DMS 273 treated with DMSO at 0.1 percent for 48 hours (cell line): ENCODE measurements at places on chromosomes 12 and 14.

DNA sequence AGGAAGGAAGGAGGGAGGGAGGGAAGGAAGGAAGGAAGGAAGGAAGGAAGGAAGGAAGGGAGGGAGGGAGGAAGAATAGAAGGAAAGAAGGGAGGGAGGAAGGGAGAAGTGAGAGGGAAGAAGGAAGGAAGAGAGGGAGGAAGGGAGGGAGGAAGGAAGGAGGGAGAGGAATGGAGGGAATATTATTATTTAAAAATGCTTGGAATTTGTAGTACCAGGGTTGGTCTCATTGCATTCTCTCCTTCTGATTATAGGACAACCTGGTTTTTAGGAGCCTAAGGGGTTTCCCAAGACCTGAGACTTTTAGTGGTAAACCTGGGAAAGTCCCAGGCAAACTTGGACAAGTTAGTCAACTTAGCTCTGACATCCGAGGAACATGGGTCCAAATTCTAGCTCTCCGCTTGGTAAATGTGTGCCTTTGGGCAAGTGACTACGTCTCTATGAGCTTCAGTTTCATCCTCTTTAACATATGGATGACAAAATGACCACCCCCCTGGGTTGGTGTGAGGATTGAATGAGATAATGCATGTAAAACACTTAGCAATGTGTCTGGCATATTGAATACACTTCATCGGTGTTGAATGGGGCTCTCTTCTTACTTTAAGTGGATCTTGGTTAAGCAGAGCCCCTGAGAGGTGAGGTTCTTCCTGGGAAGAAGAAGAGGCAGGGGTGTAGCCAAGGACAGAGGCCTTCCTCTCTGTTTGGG is 690.7 kb upstream of the TBX3 start:
- no peak for DNase-seq

- DNase-seq = no peak
Measured at GRCh38 chr12:106897082-106897481, 58.6 kb upstream of the TMEM263 start.

- no peak for DNase-seq
Measured at GRCh38 chr12:31591380-31591901, 505 bp upstream of the DENND5B start.

DNA sequence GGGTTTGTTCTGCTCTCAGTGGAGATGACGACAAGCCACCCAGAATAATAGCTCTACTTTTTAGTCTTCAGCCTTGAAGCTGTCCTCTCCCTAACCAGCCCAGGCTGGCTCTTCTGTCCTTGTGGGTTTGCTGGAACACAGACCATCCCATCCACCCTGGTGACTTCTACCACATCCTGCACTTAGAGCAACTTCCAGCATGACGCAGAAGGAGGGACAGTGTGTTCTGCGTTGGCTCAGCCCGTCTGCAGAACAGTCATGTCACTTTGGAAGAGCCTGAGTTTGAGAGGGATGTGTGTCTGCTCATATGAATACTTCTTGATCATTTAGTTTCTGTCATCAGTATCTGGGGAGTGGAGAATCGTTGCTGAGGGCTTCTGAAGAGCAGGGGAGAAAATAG is 198.0 kb downstream of the CACNA1C start:
- no peak for DNase-seq

GRCh38 chr12:74685385-74685784 is 147.8 kb downstream of the ATXN7L3B start:
- DNase-seq = no peak
